ENCODE measurements at places on chromosomes 2 and 18. TPM values are rescaled to one million over a fixed set of nuclear protein-coding genes. Genes with fewer than 3 reads are reported as not detected.

The VRK2 gene
- 31.4 TPM for total RNA-seq

The KLHL30 gene
- not detected for total RNA-seq

The LRRC30 gene
- total RNA-seq, result not detected

The RBKS gene
- total RNA-seq, result 1.4 TPM

The SFXN5 gene
- 14.8 TPM for total RNA-seq

The MAP3K19 gene
- total RNA-seq, result not detected

The UGT1A10 gene
- not detected for total RNA-seq

The MEP1B gene
- total RNA-seq, result not detected

The LIMS1 gene
- total RNA-seq, result 99.1 TPM

The TSGA10 gene
- 3.7 TPM for total RNA-seq

Data from uterine smooth muscle cell (primary cell).